ENCODE measurements at places on chromosomes 2 and 18.
A peak's percentile ranks its signal among the peaks of the same experiment; 100 is the strongest.

GRCh38 chr18:50080932-50081560 lies 113.9 kb downstream of the MYO5B start:
- DNase-seq: no peak

DNA sequence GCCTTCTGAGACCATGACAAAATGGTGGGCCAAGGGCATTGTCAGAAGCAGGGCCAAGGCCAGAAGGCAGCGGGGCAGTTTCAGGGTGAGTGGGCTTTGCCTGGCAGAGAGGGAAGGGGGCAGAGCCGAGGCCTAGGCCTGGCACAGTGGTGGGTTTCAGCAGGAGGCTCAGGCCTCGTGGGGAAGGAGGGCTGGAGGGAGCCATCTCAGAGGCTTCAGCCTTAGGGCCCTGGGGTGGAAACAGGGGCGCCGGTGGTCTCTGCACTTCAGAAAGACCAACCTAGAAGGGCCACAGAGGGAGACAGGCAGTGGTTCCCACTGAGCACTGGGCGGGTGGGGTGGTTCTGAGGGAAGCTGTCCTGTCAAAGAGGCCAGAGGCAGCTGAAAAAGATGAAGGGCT lies 58.0 kb upstream of the SMAD7 start:
- no peak for DNase-seq

DNA sequence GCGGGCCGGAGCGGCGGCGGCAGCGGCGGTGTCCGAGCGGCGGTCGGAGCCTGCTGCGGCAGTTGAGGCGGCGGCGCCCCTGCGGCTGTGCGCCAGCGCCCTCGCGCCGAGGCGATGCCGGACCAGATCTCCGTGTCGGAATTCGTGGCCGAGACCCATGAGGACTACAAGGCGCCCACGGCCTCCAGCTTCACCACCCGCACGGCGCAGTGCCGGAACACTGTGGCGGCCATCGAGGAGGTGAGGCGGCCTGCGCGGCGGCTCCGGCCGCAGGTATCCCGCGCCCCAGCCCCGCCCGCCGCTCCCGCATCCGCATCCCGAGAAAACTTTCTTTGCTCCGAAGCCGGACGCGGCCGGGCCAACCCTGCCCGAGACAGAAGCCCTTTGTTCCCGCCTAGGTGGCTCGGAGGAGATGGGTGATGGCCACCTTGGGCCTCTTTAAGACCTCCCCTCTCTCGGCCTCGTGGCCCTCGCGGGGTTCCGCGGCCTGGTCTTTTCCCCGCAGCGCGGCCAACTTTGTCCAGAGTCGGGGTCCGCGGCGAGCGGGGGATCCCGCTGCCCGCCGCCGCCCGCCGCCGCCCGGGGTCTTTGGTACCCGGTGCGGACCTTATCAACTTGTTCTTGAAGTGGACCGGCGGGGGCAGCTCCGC lies 504 bp downstream of the ASAP2 start:
- DNase-seq: no peak

DNA sequence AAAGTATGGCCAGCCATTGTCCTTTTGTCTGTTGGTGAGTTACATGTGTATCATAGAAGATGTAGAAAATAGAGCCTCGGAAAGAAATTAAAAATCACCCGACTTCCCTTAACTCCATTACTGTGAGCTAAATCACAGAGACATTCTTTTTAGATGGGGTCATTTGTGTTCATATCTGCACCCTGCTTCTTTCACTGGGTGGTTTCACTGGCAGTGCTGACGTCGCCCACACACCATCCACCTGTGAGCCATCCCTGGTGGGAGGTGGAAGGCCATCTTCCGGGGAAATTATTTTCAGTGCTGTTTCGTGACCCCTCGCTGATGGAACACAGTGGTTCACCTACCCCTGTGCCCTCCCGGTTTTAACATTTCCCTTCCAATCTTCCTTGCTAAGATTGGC lies 21.2 kb downstream of the SH3BP4 start:
- no peak for DNase-seq

DNA sequence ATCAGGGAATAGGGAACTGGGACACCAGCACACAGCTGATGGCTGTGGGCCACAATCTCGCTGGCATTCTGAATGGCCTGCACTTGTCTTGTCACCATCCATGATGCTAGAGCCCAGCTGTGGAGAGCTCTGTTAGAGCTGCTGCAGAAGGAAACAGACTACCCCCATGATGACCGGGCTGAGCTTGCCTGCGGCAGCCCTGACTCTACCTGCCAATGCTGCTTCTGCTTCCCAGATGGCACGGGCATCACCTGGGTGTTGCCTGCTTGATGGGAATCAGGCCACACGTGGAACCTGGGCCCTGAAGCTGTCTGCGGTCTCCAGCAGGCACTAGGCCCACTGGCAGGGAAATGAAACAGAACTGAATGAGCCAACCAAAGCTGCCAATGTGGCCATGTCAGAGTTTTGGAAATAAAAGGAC lies 11.2 kb upstream of the DAW1 start:
- no peak for DNase-seq

DNA sequence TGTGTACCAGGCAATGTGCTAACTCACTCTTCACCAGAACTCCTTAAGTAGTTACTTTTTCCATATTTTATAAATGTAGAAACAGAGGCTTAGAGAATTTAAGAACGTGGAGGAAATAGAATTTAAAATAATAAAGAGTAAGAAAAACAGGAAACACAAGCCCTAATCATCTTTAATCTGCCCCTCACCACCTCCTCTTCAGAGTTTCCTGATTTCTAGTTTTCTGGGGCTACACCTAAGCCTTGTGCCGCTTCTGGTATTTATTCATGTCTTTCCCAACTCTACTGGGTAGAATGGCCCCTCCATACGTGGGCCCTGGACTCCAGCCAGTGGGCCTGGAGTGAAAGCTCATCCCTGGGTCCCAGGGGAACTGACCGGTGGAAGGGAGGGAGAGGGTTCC lies 85.4 kb downstream of the RTN4 start:
- DNase-seq: no peak

DNA sequence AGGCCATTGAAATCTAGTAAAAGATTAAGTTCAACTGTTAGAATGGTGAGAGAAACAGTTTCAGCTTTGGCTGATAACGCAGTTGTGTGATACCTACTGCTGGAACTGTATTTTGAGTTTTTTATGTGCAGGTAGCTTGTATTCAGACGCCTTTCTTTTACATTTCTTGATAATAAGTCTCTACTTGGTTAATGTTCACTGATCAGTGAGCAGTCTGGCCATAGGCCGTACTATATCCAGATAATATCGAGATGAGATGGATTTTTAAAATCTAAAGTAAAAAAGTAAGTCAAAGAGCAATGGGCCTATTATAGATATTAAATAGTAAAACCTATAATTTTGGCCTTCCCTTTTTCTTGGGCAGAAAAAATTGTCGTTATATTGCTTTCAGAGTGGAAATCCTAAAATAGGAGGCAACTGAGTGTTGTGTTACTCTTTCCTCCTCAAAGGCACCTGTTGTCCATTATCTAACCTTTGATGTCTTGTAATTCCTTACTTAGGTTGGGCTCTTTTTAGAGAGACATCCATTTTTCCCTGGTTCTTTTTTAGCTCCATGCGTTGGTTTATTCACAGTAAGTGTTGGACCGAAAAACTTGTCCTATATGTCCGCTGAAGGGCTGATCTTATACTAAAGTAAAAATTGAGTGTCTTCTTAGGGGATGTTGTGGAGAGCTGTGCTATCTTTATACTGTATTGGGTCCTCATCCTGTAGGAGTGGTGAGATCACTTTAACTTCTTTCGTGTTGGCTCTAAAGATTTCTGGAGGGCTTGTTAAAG lies 1.7 kb downstream of the EML4 start:
- DNase-seq: no peak

DNA sequence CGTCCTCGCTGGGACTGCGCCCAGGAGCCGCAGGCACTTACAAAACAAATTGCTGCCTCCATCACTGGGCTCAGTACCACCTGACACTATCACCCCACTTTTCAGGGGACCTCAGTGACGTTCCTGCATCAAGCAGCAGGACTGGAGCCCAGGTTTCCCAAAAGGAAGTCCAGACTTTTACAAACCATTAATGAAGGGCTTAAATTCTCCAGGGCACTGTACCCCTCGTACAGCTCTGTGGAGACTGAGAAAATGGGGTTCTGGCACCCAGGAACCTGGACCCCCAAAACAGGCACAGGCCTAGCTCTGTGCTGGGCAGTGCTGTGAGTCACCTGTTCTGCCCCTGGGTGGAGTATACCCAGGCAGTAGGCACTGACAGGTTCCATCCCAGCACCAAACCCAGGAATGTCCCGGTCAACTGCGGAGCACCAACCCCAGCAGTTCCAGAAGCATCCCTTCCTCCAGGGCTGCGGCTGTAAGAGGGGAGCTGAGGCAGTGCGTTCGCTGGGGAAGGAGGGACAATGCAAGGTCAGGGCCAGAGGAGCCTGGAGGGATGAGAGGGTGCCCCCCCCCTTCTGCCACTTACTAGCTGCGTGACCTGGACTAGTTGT lies 24.6 kb upstream of the NOTO start:
- no peak for DNase-seq

DNA sequence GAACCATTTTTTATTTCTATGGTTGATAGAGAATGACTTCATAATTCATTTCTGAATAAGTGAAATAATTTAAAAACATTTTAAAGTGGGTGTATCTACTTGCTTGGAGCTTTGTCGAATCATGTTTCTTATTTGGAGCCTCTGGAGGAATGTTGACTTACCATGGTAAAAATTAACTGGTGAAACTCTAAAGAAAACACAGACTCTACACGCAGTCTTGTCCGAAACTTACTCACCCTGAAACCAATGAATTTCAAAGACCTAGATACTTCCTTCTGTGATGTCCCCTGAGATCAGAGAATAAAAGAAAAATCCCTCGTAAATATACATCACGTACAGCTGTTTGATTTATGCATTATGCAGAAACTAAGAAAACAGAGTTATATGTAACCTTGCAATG lies 665.2 kb upstream of the NRXN1 start:
- DNase-seq: no peak

- DNase-seq: no peak
These were observed 236.4 kb downstream of the HDAC4 start for GRCh38 chr2:239164335-239164871.

GRCh38 chr2:24169023-24169422 lies 5.8 kb upstream of the FAM228A start:
- DNase-seq: no peak

DNA sequence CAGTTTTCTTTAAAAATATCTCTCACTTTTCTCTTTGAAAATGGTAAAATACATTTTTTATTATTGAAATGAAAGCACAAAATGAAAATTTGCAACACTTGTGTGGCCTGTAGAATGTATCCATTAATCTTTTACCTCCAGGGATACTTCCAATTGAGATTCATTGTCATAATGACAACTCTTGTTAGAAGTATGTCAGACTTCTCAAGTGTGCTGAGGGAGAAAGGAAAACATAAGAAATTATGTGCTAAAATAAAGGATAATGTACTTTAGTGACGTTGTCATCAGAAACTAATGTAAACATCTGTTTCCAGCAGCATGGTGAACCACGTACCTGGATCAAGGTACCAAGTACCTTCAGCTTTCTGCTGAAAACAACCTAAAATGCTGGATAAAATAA lies 195.8 kb upstream of the STON1 start:
- DNase-seq: no peak

- no peak for DNase-seq
These were observed 99.5 kb downstream of the PLB1 start for GRCh38 chr2:28595323-28595722.

- peak; percentile 22 for DNase-seq
These were observed 1.7 kb upstream of the PER2 start for GRCh38 chr2:238290091-238290509.

GRCh38 chr2:193806088-193806774 lies 1611.5 kb upstream of the TMEFF2 start:
- DNase-seq: no peak

GRCh38 chr2:205730701-205731582 lies 48.6 kb downstream of the NRP2 start:
- no peak for DNase-seq

DNA sequence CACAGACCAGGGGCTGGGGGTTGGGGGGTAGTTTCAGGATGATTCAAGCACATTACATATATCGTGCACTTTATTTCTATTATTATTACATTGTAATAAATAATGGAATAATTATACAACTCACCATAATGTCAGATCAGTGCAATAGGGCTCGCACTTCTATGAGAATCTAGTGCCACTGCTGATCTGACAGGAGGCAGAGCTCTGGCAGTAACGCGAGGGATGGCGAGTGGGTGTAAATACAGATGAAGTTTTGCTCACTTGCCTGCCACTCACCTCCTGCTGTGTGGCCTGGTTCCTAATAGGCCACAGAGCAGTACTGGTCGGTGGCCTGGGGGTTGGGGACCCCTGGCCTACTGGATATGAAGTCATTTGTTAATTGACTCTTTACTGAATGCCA lies 190.5 kb downstream of the CLIP4 start:
- no peak for DNase-seq

- DNase-seq: no peak
These were observed 11.7 kb downstream of the OSBPL6 start for GRCh38 chr2:178205853-178206521.

- DNase-seq: no peak
These were observed 3.2 kb upstream of the ANKRD53 start for GRCh38 chr2:70975237-70975636.

- DNase-seq: no peak
These were observed 263.8 kb downstream of the KCNE4 start for GRCh38 chr2:223315813-223316212.

DNA sequence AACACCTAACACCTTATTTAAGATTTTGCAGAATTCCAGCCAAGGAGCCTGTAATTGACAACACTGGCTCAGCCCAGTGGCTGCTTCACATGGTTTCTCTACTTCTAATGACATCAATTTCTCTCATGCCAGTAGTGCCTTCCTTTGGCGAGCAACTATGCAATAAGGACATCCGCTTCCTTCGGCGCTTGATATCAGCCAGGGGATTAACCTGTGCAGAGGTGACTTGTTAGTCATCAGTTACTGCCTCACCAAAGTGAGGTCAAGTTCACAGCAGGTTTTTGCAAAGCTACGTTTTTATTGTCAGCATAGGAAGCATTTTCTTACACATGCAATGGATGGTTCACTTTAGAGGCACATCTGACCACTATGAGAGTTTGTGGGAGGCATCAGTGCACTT lies 24.0 kb upstream of the EDAR start:
- DNase-seq: no peak

- no peak for DNase-seq
These were observed 116.9 kb downstream of the ERBB4 start for GRCh38 chr2:212421556-212422334.

DNA sequence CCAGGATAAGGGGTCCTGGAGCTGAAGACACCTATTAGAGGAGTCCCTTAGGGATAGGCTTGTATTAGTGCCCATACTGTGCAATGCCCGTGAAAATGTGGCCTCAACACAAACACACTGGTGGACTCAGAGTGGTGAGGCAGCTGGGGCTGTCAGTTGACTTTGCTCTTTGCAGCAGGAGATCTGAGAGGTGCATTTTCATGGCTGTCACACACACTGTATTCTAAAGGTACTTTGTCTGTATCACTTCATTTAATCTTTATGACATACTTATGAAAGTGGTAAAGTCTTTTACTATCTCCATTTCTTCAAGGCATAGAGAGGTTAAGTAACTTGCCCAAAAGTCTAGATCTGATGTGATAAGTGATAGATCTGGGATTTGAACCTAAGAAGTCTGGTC lies 55.1 kb upstream of the GCFC2 start:
- DNase-seq: no peak
